ENCODE measurements at places on chromosomes 6 and 20. TPM values are rescaled to one million over a fixed set of nuclear protein-coding genes. Genes with fewer than 3 reads are reported as not detected.

GRCh38 chr6:83127258-83127657, 59.8 kb downstream of the DOP1A start:
- no peak overlapping the region for H3K27ac ChIP-seq
- H3K4me1 ChIP-seq: no peaks in the 10 kb centered on the region
- H3K36me3 ChIP-seq: peaks cover 22% of the 10 kb centered on the region
- H3K4me3 ChIP-seq: no peak overlapping the region

DNA sequence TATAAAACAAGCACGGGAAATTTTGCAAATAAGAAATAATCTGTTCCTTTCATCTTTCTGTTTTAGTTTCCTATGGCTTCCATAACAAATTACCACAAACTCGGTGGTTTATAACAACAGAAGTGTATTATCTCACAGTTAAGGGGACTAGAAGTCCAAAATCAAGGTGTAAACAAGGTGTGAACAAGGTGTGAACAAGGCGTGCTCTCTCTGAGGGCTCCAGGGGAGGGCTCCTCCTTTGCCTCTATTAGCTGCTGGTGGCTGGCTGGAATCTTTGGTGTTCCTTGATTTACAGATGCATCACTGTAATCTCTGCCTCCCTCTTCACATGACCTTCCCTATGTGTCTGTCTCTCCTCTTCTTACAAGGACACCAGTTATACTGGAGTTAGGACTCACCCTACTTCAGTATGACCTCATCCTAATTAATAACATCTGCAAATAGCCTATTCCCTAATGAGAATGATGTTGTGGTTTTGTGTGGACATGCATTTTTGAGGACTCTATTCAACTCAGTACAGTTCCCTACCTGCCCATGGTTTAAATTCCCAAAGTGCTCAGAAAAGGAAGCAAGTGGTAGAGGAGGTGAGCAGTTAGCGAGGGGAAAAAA, 17.5 kb upstream of the BMP5 start:
- H3K4me3 ChIP-seq: no peak overlapping the region
- H3K27ac ChIP-seq: no peak overlapping the region
- no peaks in the 10 kb centered on the region for H3K36me3 ChIP-seq
- H3K27me3 ChIP-seq: no peaks in the 10 kb centered on the region

DNA sequence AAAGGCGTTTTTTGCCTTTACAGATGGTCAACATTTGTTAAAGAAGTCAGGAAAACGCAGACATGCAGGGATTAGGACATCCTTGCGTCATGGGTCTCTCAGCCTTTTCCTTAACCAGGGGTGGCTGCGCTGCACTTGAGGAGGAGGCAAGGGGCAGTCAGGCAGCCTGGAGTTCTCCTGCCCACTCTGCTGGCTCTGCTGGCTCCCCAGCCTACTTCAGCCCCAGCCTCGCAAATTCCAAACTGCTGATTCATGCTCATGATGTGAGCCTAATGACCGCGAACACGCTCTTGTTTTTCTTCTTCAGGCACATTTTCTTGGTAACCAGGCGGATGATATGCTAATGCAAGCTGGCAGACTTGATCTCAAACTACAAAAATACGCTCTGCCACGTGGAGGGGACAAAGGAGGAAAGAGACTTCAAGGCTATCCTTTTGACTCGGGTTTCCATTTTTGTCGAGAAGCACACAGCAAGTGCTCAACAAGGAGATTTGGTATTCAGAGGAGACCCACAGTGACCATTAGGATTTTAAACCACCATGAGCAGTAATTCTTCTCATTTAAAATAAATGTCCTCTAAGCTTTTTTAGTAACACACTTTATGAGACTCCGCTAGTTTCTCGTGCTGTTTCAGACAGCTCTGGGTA, 290.3 kb upstream of the STXBP5 start:
- H3K36me3 ChIP-seq: no peaks in the 10 kb centered on the region
- H3K4me3 ChIP-seq: no peak overlapping the region
- H3K4me1 ChIP-seq: peaks cover 1% of the 10 kb centered on the region
- H3K27ac ChIP-seq: no peak overlapping the region
- DNase-seq: no peak
- H3K27me3 ChIP-seq: peaks cover 3% of the 10 kb centered on the region

DNA sequence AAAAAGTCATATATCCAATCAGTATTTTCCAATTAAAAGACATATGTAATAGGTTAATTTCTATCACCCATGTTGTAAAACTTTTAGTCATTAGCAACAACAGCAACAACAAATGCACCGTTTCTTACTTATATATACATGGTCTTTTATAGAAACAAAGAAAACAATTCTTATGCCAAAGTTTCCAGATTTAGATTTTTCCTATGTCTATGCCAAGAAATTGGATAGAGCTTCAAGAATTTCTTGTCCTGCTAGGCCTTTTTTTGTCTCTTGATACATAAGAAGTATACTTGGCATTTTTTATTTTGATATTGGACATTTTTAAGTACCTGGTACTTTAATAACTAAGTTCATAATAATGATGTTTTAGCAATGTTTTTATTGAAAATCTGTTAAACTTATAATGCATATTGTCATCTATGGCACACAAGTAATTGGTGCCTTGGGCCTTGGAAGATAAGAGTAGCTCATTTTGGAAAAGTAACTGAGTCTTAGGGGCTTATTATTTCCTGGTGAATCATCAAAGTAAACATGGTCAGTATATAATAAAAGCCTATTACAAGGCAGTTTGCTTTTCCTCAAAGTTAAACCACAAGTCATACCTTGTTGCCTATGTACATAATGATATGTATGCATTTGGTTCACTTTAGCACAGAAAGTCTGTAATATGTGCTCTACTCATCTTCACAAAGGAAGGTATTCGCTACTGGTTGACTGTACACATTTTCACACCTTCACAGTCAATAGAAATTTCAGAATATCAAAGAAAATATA, 10.1 kb upstream of the FRK start:
- H3K27me3 ChIP-seq: peaks cover 7% of the 10 kb centered on the region
- H3K27ac ChIP-seq: no peak overlapping the region
- DNase-seq: no peak
- no peaks in the 10 kb centered on the region for H3K4me1 ChIP-seq
- no peaks in the 10 kb centered on the region for H3K36me3 ChIP-seq
- H3K4me3 ChIP-seq: no peak overlapping the region

DNA sequence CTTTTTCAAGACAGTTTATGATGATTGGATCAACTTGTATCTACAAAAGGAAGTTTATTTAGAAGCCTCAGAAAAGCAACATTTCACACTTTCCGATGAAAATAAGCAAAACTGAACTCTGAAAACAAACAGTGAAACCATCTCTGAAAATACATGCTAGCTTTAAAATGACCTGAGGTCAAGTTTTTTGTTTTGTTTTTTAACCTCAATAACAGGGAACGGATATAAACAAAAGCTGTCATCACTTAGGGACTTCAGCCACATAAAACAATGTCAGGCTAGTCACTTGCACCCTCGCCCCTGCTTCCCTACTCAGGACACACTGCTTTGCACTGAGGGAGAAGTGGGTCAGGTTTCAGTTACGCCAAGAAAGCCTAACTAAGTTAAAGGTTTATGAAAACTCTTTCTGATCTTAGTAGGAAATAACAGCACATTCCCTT, 11.6 kb downstream of the BACH2 start:
- H3K4me1 ChIP-seq: peaks cover 80% of the 10 kb centered on the region
- H3K27ac ChIP-seq: peak overlapping the region; percentile 95
- peak overlapping the region; percentile 86 for H3K4me3 ChIP-seq
- DNase-seq: no peak
- peaks cover 30% of the 10 kb centered on the region for H3K36me3 ChIP-seq
- H3K27me3 ChIP-seq: no peaks in the 10 kb centered on the region

DNA sequence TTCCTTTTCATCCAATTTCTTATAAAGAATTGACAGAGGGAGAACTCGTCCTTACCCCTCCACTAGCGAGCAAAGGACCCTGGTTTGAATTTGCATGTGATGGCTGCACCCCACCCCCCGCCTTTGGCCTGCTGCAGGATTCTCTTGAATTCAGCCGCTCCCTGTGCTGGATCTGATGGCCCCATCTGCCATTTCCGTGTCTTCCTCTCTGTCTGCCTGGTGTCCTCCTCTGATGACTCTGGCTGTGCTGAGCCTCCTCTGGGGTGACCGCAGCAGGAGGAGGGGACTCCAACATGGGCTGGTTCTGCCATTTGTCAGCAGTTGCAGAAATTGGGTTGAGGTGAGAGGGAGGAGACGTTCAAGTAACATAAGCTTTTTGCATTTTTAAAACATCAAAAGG, 188.8 kb downstream of the DLL1 start:
- H3K27ac ChIP-seq: no peak overlapping the region
- peaks cover 22% of the 10 kb centered on the region for H3K27me3 ChIP-seq
- no peak for DNase-seq
- H3K4me1 ChIP-seq: peaks cover 3% of the 10 kb centered on the region

DNA sequence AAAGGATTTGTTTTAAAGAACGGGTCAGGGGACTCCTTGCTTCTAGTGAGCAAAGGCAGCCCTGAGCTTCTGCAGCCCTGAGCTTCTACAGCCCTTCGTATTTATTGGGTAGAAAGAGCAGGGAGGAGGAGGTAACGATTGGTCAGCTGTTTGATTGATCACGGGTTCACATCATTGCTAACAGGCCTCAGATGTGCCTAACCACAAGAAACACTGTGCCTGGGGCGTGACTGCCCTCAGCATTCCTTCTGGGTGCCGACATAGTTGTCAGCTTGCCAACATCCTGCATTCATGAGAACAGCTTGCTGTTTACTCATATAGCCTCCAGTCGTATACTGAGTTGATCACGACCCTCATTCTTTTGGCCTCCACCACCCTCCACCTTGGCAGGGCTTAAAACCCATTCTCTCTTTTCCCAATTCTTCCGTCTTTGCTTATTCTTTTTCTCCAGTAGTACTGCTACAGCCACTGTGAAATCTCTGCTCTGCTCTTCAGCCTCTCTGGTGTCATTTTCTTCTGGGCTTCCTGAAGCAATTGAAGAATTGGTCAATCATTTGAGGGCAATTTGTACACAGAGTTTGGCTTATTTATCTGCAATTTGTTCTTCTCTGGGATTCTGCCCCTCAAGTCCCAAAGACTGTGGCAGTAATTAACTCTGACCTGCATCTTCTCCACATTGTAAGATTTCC, 25.4 kb upstream of the NOP56 start:
- no peak overlapping the region for H3K4me3 ChIP-seq
- H3K36me3 ChIP-seq: no peaks in the 10 kb centered on the region
- H3K4me1 ChIP-seq: no peaks in the 10 kb centered on the region
- H3K27ac ChIP-seq: no peak overlapping the region
- H3K27me3 ChIP-seq: peaks cover 33% of the 10 kb centered on the region
- no peak for DNase-seq

- DNase-seq: no peak
- peaks cover 6% of the 10 kb centered on the region for H3K36me3 ChIP-seq
- no peaks in the 10 kb centered on the region for H3K4me1 ChIP-seq
- H3K27me3 ChIP-seq: no peaks in the 10 kb centered on the region
- H3K27ac ChIP-seq: no peak overlapping the region
- no peak overlapping the region for H3K4me3 ChIP-seq
Observed at GRCh38 chr6:147389463-147389862, 119.0 kb upstream of the SAMD5 start.

The OXT gene
- 0.89 TPM for total RNA-seq

Measured in activated naive CD8-positive, alpha-beta T cell treated with anti-CD3 and anti-CD28 coated beads, Interleukin-2, amount 10 ng/mL, durations not matched to agents 7 days and 5 days (primary cell).